ENCODE measurements at places on chromosomes 4 and X.

DNA sequence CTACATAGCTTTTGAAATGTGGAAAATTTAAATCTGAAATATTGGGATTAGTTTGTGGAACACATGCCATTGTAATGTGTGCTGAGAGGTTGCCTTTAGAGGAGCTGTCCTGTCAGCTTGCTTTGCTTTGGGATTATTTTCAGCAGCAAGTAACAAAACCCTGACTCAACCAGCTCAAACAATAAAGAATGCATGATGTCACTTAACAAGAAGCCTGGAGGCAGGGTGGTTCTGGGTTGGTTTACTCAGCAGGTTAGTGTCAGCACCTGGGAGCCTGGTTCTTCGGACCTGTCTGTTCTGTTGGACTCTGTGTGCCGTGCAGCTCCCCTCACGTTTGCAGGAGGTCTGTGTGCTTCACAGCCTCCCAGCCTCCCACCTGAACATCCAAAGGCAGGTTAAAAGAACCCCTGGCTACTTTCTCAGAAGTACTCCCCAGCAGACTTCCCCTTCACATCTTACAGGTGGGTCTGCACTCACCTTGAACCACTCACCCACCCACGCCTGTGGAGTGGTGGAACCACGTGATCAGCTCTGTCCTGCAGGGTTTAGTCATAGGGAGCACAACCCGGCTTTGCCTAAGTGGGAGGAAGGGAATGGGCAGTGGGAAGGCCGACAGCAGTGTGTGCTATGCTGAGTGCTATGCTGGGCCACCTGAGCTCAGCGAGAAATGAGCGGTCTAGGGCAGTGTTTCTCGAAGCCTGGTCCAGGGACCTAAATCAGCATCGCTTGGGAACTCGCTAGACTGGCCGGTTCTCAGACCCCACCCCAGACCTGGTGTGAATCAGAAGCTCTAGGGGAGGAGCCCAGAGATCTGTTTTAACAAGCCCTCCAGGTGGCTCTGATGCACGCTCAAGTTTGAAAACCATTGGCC, 20.4 kb downstream of the TMEM131L start:
- DNase-seq: peak; percentile 49

GRCh38 chr4:163703251-163703650, 208.8 kb downstream of the TMA16 start:
- DNase-seq: no peak

DNA sequence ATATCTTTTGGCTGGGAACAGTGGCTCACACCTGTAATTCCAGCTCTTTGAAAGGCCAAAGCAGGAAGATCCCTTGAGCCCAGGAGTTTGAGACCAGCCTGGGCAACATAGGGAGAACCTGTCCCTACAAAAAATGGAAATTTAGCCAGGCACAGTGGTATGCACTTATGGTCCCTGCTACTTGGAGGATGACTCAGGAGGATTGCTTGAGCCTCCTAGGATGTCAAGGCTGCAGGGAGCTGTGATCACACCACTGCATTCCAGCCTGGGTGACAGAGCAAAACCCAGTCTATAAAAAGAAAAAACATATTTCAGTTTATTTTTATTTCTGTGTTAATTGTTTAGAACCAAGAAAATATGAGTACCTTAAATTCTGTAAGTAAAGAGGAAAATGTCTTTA, 123.7 kb downstream of the CBR4 start:
- DNase-seq: no peak

GRCh38 chr4:15400981-15401671, 26.7 kb upstream of the C1QTNF7 start:
- DNase-seq: no peak
